ENCODE measurements at places on chromosomes 7 and 10.
A peak's percentile ranks its signal among the peaks of the same experiment; 100 is the strongest.

GRCh38 chr10:108250936-108251620, 1086.6 kb upstream of the SORCS1 start:
- DNase-seq: no peak

- no peak for DNase-seq
Observed at GRCh38 chr10:63711867-63712716, 190.9 kb downstream of the REEP3 start.

DNA sequence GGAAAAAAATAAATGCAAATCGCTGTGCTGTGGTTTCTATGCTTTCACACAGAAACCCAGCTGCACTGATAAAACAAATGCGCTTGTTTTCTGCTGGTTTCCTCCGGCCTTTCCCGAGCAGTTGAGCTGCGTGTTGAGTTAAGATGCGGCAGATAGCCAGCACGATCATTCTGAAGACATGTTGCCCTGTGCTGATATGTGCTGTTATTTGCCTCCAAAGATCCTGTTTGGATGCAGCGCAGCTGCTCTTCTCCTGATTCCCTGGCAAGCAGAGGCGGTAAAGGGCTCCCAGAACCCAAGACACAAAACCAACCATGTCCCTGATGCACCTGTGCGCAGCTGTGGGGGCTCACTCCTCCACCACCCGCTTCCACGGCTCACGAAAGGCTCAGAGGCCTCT, 225.4 kb downstream of the PAXIP1 start:
- no peak for DNase-seq

GRCh38 chr10:123404357-123404756, 250.2 kb downstream of the BUB3 start:
- no peak for DNase-seq

GRCh38 chr10:124619195-124619594, 125.0 kb downstream of the FAM53B start:
- peak; percentile 27 for DNase-seq

- no peak for DNase-seq
Observed at GRCh38 chr10:77793831-77794230, 132.7 kb downstream of the DLG5 start.

- DNase-seq: no peak
Observed at GRCh38 chr10:19824381-19825342, 8.4 kb downstream of the PLXDC2 start.

DNA sequence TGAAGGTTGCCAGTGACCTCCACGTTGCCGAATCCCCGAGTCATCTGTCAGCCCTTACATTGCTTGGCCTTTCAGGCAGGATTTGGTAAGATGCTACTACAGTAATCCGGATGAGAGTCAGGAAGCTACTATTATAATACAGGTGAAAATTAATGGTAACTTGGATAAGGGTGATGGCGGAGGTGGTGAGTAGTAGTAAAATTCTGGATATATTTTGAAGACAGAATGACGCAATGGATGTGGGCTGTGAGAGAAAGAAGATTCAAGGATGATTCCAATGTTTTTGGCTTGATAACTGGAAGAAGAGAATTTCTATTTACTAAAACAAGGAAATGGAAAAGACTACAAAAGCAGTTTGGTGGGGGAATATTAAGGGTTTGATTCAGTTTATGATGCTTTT, 1.4 kb upstream of the DNAJB12 start:
- no peak for DNase-seq

DNA sequence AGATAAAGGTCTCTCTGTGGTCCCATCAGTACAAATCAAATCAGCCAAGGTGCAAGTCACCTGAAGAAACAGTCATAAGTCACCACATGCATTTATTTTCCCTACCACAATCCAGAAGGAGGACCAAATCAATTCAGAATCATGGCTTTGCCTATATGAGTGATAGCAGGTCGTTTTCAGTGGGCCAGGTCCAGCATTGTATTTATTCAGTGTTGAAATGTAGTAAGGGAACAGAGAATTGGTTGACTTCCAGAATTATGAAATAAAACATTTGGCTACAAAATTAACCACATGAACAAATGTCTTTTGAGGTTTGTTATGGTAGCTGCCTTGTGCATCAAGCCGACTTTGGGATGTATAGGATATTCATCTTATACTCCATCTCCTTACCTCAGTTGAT, 88.4 kb downstream of the POLR1F start:
- DNase-seq: no peak

DNA sequence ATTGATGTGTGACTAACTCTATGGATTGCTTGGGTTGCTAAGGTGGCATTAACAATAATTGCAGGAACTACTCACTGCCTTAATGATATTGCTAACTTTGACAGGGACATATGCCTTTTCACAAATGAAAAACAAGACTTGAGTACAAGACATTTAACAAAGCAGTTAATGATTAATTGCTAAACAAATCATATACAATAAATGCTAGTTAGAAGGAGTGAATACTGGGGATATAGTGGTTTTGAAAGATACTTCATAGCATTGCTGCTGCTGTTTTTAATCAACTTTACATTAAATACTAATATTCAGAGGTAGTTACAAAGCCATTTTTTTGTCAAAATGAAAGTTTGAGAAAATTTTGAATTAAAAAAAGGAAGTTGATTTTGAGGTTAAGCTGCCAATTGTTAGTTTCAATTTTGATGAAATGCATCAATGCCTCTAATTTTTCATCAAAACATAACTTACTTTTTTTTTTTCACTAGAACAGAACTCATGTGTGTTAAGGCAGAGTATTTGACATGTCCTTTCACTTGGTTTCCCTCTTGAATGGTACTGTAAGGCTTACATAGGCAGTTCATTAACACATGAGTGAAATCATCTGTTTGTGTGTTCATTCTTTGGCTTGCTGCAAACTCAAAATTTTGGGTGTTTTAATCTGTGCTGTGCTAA, 106.2 kb upstream of the SEMA3D start:
- DNase-seq: no peak

DNA sequence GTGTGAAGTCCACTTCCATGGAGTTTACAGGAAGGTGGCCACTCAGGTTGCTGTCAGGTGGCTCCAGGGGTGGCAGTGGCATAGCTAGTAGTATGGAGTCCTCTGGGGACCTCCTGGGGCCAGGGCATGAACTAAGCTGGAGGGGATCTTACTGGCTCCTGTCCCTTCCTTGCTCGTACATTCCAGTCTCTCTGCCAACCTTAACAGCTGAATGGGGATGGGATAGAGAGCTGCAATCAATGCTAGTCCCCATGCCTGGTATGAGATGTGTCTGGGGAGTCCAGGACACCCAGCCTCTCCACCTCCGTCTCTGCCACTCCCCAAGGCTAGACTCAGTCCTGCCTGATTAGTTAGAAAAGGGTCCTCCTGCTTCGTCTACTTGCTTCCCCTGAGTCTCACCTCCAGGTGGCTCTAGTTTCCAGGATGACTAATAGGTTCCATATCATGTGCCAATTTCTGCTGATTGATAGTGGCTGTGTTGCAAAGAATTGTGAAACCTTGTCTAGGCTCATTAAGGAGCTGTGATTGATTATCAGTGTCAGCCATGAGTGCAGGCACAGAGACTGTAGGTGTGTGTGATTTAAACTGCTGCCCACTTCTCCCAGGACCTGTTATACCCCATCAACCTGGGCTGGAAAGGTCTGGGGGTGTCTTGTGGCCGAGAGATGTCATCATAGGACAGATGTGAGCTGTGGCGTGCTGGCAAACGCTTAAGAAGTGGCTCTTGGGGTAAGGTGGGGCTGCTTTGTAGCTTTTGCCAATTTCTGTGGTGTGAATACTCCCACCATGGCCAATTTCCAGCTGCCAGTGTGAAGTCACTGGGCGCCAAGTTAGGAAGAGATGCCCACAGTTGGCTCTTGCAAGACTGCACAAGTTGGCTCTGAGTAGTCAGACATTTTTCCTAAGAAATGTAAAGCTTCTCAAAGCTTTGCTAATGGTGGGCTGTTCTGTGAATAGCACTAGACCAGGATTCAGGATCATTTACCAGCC, 59.8 kb downstream of the COL13A1 start:
- no peak for DNase-seq

GRCh38 chr7:90178679-90179278, 24.5 kb downstream of the STEAP1 start:
- peak; percentile 2 for DNase-seq

DNA sequence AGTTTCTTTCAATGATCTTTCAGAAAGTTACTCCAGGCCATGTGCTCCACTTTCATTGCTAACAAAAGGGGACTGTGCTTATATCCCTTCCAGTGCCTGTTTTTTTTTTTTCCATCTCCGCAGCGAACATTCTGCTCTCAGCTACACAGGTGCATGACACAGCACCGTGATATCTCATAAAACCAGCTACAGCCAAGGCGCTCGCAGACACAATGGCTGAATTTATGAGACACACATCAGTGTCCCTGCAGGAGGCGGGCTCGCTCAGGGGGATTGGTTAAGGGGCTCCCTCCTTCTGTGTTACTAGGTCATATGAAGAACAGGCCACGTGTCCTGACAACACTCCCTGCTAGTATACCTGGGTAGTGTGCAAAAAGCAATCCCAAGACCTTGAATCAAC, 245.5 kb downstream of the SKAP2 start:
- DNase-seq: no peak

- no peak for DNase-seq
Observed at GRCh38 chr7:23458044-23458443, 12.2 kb downstream of the IGF2BP3 start.

- peak; percentile 14 for DNase-seq
Observed at GRCh38 chr7:158394936-158395335, 192.7 kb downstream of the PTPRN2 start.

GRCh38 chr7:92034116-92034515, 93.5 kb downstream of the AKAP9 start:
- no peak for DNase-seq

DNA sequence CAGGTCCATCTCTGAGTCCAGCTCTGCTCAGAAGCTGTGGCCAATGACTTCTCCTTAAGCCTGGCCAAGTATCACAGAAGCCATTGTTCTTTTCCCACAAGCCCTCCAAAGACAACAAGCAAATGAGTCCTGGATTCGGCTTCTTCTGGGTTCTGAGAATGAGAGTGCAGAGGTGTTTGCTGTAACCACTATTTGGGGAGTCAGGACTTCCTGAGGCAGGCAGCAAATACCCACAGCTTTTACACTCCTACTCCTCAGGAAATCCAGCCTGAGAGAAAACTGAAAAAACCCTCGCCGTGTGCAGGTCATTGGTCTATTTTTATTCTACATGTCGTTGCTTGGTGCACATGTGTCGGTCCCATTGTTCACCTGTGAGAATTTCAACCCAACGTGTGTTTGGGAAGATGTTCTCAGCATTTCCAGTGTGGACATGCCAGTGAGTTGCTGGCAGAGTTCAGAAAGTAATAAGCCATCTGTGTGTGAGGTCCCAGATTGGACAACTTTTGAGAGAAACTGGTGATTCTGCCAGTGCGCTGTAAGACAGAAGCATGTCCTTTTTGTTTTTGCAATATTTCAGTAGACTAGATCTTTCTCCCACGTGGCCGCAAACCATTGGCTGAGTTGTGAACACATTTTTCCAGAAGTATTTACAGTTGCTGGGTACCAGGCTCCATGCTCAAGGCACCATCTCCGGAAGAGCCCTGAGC, 121.6 kb upstream of the LYZL2 start:
- DNase-seq: no peak

- no peak for DNase-seq
Observed at GRCh38 chr10:30374353-30374752, 25.3 kb upstream of the MTPAP start.

- DNase-seq: no peak
Observed at GRCh38 chr10:25865267-25865666, 68.8 kb upstream of the MYO3A start.

- DNase-seq: no peak
Observed at GRCh38 chr10:43227911-43228782, 38.7 kb downstream of the RASGEF1A start.

GRCh38 chr10:126131341-126131740, 235.0 kb downstream of the FANK1 start:
- no peak for DNase-seq

- no peak for DNase-seq
Observed at GRCh38 chr7:159113056-159113455, 31.6 kb downstream of the VIPR2 start.

DNA sequence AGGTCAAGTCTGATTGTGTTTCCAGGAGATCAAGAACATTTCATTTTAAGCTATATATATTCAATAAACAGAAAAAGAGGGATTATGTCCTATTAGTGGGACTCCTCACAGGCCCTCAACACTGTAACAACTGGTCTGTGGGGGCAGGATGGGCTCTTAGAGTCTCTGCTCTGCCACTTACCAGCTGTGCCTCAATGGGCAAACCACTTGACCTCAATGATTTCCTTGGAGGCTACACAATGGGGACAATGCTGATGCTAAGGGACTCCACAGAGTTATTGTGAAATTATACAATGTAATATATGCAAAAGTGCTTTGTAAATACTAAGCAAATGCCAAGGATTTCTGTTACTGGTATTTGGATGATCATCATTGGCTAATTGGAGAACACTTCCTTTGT, 33.2 kb upstream of the MXI1 start:
- DNase-seq: no peak

GRCh38 chr7:100881136-100881535, 6.2 kb downstream of the SRRT start:
- DNase-seq: no peak

DNA sequence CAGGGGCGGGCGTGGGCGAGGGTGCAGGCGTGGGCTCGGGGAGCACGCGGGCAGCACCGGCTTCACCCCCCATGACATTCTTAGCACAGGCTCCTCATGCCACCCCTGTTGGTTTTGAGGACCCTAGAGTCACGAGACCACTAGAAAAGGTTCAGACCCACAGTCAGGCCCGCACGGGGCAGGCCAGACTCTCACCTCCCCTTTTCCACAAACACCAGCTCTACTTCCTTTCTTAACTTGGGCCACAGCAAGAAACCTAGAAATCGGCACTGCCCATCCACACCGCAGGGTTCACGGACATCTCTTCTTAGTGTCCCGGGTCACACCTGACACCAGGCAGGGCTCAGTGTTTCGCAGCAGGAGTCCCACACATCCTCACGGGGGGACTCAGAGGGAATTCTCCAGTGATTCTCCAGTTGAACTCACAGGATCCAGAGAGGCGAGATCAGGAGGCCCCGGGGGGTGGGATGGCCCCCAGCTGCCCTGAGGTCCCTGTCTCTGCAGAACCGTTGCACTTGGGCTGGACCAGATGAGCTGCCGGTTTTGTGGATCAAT, 52.0 kb downstream of the JAKMIP3 start:
- DNase-seq: no peak

DNA sequence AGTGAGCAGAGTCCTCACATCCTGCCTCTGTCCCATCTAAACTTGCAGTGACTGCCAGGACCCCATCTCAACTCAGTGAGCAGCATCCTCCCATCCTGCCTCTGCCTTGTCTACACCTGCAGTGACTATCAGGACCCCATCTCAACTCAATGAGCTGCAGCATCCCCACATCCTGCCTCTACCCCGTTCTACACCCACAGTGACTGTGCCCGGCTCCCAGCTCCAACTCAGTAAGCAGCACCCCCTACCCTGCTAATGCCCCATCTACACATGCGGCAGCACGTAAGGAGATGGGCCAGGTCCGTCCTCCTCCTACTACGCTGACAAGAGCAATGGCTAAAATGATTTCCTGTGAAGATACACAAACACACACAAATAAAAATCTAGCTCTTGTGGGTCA, 65.5 kb downstream of the TNS3 start:
- no peak for DNase-seq

Data from CD4-positive, alpha-beta T cell treated with Interleukin-21 for 1 hour (primary cell).